ENCODE measurements at places on chromosomes 4 and X.

DNA sequence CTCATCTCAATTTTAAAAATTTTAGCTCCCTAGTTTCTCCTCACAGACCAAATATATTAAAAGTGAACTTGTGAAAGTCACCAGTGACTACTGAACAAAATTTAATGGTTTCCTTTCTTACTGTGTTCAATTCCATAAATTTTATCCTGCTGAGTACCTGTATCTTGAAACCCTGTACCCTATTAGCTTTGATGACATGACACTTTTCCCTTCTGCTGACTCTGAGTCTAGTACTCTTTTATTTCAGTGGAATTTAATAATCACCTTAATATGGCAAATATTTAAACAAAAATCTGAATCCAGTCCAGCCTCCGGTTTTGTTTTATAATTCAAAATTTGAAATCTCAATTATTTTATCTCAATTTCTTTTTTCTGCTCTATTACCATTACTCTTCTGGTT lies 203.1 kb upstream of the NUDT6 start:
- no peak for DNase-seq

GRCh38 chrX:7068939-7069367 lies 78.6 kb upstream of the STS start:
- no peak for DNase-seq

GRCh38 chrX:64976673-64977040 lies 407 bp upstream of the ZC4H2 start:
- no peak for DNase-seq

GRCh38 chr4:126630230-126630629 lies 1002.5 kb upstream of the INTU start:
- peak; percentile 21 for DNase-seq

DNA sequence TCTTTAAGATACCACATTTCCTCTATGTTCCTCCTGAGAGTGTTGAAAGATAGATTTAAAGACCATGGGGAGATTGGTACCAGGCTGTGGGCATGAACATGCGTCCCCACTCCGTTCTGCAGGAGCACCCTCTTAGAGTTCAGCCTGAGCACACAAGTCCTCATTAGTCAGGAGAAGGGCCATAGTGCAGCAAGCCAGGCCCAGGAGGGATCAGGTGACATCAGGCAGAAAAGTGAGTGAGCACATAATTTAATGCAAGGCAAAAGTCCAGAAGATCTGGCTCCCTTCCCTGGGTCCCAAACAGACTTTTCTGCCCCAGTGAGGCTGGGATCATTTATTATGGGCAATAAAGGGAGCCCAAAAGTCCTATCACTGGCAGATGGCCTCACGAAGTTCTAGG lies 263.7 kb upstream of the AGTR2 start:
- DNase-seq: no peak

DNA sequence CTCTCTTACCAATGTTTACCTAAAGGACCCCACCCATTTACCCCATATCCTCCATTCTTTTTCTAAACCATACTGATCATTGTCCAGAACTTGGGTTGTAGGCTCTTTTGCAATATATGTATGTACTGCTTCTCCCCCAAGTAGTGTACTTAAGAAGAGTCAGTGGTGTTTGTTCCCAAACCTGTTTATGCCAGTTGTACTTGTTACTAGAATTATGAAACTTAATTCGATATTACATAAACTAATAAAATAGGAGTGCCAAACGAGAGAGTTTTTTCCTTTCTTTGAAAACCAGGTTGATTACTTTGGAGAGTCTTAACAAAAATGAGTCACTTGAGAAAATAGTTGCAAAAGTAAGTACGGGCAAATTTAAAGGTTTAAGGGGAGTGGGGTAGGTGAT lies 96.3 kb downstream of the GEMIN8 start:
- no peak for DNase-seq

DNA sequence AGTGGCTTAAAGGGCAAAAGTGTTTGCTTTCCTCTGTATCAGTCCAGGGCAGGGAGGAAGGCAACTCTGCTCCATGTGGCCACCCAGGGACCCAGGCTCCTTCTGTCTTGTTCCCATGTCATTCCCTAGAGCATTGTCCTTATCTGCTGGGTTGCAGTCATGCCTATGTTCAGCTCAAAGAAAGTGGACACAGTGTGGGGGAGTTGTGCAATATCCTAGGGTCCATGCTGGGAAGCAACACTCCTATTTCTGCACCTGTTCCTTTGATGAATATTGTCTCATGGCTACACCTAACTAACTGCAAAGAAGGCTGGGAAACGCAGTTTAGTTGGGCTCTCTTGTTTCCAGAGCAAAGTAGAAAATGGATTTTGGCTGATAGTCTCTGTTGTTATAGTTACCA lies 107.0 kb upstream of the OTUD4 start:
- DNase-seq: no peak

DNA sequence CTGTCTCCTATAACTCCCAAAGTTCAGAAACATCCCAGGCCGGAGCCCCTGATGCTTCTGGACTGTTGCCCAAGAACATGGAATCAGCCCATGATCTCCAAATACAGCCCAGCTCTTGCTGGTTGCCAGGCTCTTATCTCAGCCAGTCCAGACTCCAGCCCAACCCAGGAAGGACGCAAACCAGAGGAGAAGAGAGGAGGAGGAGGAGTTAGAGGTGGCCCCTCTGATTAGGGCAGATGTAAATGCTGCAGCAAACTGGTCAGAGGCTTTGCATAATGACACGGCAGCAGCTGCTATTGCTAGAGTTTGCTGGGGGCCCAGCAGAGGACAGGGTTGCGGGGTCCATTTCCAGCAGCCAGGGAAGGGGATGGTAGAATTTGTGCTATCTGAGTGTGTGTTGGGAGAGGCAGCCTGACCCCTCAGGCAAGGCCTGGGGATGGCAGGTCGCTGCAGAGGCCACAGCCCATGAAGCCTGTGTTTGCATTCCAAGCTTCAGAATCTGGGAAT lies 4.2 kb upstream of the OTUD5 start:
- no peak for DNase-seq

- DNase-seq: no peak
Measured at GRCh38 chr4:24514808-24515207, 69.5 kb downstream of the DHX15 start.

DNA sequence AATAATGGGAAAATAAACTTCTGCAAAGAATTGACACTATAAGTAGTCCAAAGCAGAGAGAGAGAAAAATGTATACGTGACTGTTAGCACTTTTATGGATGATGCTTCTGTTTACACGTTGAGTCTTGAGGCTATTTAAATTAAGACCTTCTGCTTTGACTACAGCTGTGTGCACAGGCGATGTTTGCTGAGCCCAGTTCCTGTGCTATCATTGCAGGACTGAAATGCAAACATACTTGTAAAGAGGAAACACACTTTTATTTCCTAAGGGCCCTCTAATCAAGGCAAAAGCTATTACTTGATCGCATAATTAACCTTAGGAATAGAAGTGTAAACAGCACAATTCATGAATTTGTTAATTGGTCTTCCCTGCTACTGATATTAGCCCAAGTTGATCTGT lies 226.9 kb downstream of the FBXW7 start:
- no peak for DNase-seq

GRCh38 chr4:545612-546011 lies 30.5 kb downstream of the TMEM271 start:
- no peak for DNase-seq

GRCh38 chrX:8822002-8822401 lies 20.8 kb upstream of the FAM9A start:
- DNase-seq: no peak

DNA sequence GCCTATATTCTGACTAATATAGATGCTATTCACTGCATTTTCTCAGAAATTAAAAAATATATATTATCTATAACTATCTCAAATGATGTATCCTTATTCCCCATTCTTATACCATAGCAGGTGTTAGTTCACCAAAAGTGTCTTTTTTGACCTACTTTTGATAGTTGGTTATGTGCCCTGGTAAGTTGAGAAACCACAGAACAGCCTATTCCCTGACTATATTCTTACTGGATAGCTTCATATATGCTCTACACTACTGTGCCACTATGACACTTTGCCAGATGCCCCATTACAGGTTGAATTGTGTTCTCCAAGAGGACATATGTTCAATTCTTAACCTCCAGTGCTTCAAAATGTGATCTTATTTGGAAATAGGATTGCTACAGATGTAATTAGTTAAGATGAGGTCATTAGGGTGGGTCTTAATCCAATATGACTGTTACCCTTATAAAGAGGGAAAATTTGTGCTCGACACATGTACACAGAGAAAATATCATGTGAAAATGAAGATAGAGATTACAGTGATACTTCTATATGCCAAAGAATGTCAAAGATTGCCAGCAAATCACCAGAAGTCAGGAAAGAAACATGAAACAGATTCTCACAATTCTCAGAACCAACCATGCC lies 76.1 kb downstream of the LRBA start:
- no peak for DNase-seq

All from mucosa of gallbladder (tissue), 1 donor.